ENCODE measurements at places on chromosomes 2 and 18. TPM values are rescaled to one million over a fixed set of nuclear protein-coding genes. Genes with fewer than 3 reads are reported as not detected.

The SP100 gene
- 106 TPM for total RNA-seq

The DNAJC5G gene
- total RNA-seq: not detected

The CCBE1 gene
- total RNA-seq: 69.4 TPM

The STARD6 gene
- total RNA-seq: not detected

The C2orf81 gene
- 1.5 TPM for total RNA-seq

The TEX44 gene
- total RNA-seq: not detected

The CCDC74A gene
- 12.7 TPM for total RNA-seq

The ADCYAP1 gene
- total RNA-seq: not detected

The CNGA3 gene
- total RNA-seq: 0.17 TPM

The SPP2 gene
- total RNA-seq: not detected
